ENCODE measurements at places on chromosomes 6 and 20.

DNA sequence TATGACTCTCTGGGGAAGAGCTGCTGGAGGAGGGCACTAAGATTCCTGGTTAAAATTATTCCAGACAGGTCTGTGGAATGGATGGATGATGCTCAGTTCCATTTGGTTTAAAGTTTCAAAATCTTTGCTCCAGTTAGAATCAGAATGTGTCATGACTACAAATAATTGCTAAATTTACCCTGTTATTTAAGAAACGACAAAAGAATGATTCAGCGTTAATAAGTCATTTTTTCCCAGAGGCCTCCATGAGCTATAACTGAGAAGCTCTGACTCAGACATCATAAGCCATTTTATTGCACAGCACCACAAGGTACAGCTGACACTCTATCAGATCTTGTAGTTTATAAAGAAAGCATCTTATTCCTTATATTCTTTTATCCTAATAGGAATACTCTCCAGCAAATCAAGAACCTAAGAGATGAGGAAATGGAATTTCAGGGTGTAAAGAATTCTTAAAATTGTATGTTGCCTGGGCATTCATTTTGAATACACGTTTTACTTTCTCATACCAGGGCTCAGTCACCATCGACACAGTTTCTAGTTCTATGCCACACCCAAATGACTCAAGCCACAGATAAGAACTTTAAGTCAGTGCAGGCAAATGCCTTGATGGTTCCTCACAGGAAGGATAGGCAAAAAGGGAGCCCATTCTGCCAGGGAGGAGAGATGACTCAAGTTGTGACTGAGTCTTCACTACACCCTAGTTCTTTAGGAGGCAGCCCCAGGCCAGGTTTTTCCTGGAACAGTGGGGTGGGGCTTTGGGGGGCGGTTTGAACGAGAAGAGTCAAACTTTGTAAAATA, 636.0 kb downstream of the MMUT start:
- no peak for DNase-seq

GRCh38 chr20:23311947-23312506, 38.6 kb upstream of the NXT1 start:
- no peak for DNase-seq

- no peak for DNase-seq
These were observed 19.2 kb upstream of the PTGIS start for GRCh38 chr20:49587111-49587570.

DNA sequence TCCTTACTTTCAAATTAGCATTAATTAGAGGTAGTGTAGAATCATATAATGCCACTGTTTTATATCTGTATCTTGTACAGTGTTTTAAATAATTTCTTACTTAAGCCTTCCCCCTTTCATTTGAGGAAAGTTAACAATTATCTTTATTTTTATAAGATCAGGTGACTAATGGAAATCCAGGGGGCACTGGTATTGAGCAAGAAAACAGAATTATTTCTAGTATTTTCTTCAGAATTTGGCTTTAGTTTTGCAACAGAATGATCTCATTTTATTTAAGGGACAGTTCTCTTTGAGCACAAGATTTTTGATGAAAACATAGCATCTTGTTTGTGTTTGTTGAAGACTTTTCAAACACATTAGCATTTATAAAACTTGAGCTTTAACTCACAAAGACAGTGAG, 55.9 kb downstream of the RNF217 start:
- DNase-seq: no peak

- no peak for DNase-seq
These were observed 21.9 kb upstream of the CNKSR3 start for GRCh38 chr6:154532426-154532825.

- no peak for DNase-seq
These were observed 328.1 kb downstream of the HACE1 start for GRCh38 chr6:104531646-104532045.

- no peak for DNase-seq
These were observed 607.1 kb downstream of the HDGFL1 start for GRCh38 chr6:23176471-23176870.

GRCh38 chr6:111727041-111727440, 121.4 kb upstream of the TRAF3IP2 start:
- DNase-seq: no peak

DNA sequence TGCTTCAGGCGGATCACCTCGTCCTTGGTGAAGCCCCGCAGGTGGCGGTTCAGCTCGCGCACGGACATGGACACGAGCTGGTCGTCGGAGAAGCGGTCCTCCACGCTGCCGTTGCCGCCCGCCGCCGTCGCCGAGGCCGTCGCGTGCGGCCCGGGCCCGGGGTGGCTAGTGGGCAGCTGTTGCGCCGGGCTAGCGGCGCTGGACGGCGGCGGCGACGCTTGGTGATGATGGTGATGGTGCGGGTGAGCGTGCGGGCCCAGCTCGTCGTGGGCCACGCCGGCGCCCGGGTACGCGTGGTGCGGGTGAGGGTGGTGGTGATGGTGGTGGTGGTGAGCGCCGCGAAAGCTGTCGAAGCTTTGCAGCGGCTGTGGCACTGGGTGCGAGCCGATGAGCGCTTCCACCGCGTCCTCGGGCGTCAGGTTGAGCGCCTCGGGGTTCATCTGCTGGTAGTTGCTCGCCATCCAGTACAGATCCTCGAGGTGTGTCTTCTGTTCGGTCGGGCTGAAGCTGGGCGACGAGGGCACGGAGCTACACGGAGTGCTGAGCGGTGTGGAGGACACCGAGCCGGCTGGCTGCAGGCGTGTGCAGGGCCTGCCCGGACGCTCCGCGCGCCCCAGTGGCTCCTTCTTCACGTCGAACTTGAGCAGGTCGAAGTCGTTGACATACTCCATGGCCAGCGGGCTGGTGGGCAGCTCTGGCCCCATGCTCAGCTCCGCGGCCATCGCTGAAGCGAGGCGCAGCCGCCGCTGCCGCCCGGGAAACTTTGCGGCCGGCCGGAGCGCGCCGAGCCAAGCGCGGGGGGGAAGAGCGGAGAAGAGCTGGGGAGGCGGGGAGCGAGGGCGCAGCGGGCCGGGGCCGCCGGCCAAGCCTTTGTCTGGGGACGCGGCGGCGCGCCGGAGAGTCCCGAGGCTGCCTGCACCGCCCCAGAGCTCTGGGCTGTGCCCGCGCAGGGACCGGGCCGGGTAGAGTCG, 622 bp downstream of the MAFB start:
- no peak for DNase-seq

- no peak for DNase-seq
These were observed 58.9 kb downstream of the IPCEF1 start for GRCh38 chr6:154297721-154298120.

DNA sequence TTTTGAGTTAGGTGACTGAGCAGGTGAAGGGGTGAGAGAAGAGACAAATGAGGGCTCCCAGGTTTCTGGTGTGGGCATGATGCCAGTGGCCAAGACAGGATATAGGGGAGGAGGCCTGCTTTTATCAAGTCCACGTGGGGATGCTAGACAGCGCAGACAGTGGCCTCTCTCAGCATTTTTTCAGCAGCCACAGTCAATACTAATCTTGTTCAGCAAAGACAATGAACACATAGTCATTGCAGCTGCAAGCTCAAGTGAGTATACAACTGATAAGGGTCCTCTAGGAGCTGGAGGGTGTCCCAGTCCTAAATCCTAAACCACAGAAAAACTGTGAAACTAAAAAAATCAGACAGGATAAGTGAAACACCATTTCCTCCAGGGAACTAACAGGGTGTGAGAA, 48.6 kb downstream of the UQCC1 start:
- no peak for DNase-seq

GRCh38 chr6:158575550-158575949, 15.7 kb downstream of the TMEM181 start:
- DNase-seq: no peak

- DNase-seq: no peak
These were observed 99.9 kb downstream of the OTOR start for GRCh38 chr20:16848061-16848460.

DNA sequence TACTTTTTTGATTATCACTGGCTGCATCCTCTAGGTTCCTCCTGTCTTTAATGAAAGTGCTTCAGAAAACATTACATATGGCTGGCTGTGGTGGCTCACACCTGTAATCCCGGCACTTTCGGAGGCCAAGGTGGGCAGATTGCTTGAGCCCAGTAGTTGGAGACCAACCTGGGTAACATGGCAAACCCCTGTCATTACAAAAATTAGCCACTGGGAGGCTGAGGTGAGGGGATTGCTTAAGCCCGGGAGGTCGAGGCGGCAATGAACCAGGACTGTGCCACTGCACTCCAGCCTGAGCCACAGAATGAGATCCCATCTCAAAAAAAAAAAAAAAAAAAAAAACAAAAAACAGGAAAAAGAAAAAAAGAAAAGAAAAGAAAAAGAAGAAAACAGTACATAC, 35.3 kb downstream of the BEND3 start:
- peak; percentile 14 for DNase-seq

- DNase-seq: no peak
These were observed 13.2 kb upstream of the IRF4 start for GRCh38 chr6:378090-378957.

DNA sequence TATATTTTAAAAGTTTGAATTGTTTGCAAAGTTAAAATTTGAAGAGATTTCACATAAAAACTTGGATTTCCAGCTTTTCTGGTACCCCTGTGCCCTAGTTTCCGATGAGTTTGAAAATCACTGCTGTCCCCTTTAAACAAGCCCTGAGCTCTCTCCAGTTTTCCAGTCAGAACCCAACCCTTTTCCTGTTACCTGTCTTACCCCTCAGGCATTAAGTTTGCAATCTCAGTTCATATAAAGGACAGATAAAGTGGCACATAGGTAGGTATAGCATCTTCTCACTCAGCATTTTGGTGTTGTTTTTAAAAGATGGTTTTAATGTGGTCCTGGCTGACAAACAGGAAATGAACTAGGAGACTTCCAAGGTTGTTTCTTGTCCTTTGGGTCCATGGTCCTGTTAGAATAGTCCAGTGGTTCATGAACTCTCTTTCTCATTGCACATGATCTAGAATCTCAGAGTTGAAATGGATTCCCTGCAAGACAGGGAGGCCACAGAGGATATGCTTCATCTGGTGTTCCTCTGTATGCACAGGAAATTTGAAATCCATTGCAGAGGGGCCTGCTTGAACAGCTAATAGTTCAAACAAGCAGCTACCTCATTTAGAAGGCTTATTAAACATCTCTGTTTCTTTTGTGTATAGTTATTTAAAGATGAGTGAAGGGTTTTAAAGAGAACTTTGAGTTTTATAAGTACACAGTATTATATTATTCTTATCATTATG, 82.7 kb downstream of the JAG1 start:
- no peak for DNase-seq

DNA sequence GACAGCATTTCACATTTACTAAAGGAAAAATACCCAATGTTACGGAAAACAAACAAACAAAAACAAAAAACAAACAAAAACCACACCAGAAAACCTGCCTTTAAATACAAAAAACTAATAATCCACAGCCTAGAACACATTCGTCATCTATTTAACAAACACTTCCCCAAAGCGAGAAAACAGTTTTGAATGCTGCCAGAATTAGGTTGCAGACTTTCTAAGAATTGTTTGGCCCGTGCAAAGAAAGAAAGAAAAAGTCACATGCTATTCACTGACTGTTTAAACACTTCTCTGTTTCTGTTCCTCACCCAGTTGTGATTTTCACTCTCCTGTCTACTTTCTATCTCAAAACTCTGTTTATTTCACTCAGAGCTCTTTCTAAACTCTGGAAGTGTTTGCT, 52.5 kb downstream of the BCAS1 start:
- no peak for DNase-seq

GRCh38 chr6:93644611-93645010, 225.3 kb upstream of the EPHA7 start:
- DNase-seq: no peak

DNA sequence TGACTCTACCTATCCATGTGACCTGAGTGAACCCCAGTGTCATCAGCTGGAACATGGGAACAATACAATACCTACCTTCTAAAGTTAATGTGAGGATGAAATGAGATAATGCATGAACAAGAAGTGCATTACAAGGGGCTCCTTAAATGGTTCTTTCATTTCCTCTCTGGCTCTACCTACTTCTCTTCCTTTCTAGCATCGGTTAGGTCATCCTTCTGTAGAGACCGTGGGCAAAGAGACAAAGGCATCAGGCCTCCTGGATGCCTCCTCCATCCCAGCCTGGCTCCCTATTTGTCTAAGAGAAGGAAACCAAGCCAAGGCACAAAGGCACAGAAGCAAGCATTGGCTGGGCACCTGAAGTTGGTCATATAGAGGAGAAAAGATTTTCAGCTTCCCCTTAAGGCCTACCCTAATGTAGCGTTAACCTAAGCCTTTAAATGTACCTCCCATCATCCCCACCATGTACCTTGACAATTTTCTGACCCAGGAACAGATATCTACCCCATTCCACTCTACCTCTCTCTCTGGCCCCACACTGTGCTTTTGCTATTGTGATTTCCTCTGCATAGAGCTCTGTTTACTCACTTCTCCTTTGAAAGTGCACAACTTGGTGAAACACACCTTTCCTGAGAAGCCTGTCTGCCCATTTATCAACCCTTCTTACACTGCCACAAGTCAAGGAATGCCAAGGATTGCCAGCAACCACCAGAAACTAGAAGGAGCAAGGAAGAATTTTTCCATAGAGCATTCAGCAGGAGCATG, 86.6 kb downstream of the GCLC start:
- DNase-seq: no peak

DNA sequence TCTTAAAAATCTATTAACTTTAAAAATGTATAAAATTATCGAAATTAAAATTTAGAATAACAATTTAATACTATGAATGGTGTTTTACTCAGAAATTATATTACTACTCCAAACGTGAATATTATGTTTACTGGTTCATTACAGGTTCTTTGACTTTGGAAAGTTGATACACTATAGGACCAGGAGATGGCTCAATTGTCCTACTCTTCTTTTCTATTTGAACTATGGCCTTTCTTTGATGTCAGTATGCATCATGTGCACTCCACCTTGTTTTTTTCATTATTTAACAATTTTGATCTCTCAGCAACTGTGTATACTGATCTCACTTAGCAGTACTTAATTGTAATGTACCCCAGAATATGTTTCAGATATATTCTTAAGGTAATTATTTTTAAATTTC, 391.5 kb upstream of the MANEA start:
- DNase-seq: no peak

GRCh38 chr6:115592025-115592424, 468.7 kb downstream of the FRK start:
- no peak for DNase-seq

DNA sequence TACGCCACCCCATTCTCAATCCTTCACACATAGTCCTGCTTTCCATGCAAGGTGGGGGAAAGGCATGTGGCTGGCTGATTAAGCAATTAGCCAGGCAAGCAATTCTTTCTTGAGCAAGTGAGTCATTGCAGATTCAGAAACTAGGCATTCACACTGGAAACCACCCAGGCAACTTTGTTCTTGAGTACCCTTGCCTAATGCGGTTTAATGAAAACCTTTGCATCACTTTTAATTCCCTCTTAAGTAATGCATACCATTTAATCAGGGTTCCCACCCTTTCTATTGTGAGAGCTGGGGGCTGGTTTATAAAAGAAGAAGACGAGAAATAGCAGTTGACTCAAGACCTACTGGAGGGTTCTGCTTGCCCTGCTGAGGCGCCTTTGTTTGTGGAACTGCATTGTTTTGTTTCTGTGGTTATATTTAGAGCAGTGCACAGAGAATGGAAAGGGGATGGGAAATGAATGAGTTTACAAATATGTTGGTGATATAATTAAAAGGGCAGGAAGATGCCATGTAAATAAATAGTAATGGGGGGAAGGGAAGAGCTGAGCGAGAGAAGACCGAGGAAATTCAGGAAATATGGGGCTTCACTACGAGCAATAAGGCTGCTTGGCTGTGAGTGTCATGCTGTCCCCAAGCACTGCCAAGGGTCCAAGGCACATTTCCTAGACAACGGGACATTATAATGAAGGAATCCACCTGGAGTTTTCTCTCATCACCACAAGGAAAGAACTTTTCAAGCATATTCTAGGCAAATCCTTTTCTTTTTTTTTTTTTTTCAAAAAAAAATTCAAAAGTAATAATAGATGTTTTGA, 48.8 kb upstream of the TSHZ2 start:
- no peak for DNase-seq

Measured in G401 (cell line).